ENCODE measurements at places on chromosomes 11 and 22.

DNA sequence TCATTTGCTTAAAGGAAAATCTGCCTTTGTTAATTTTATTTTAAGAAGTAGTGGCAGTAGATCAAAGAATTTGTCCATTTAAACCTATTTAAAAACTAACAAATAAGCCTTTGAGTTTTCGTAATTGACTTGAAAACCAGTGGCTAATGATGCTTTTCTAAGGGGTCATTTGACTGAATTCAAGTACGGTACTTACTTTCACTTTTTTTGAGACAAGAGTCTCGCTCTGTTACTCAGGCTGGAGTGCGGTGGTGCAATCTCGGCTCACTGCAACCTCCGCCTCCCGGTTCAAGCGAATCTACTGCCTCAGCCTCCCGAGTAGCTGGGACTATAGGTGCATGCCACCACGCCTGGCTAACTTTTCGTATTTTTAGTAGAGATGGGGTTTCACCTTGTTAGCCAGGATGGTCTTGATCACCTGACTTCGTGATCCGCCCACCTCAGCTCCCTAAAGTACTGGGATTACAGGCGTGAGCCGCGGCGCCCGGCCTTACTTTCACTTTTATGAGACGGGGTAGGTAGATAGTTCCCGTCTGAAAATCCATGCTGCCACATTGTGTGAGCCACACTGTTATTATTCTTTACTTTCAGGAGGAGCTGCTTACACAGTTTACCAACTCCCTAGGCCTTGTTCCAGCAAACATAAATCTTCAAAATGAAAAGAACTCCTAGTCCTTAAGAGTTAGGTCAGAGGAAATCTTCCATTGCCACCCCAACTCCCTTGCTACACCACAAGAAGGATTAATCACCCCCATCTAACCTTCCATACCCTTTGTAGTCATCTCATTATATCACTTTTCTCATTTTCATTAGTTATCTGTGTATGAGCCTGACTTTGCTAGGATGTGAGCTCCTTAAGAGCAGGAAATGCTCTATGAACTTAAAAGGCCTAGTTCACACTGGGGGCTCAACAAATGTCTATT is 926.6 kb upstream of the CCDC90B start:
- H3K4me1 ChIP-seq = no peaks in the 10 kb centered on the region
- no peaks in the 10 kb centered on the region for H3K27me3 ChIP-seq
- peak overlapping the region; percentile 24 for H3K4me3 ChIP-seq

DNA sequence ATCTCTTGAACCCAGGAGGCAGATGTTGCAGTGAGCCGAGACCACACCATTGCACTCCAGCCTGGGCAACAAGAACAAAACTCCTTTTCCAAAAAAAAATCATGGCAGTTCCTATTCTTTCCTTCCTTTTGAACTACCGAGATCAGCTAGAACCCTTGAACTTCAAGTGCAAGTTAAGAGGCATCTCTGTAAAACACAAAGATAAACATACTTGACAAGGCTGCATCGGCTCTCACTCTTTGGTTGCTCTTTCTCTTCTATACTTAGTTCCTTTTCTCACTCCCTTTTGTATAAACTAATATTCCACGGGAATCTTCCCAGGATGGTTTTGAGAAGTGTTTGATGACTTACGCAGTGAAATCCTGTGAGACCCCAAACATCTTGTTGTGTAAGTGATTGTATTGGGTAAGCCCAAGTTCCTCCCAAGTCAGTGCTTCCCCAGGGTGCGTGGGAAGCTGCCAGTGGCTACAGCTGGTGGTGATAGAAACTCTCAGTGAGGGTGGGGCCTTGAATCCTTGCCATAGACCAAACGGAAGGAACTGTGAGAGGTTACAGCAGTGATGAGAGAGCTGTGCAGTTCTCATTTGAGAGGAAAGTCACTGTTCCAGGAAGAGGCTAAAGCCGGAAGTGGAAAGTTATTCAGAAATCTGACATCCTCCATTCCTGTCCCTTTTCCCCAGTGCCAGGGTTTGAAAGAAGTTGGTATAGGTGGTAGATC is 24.1 kb upstream of the CDC42EP2 start:
- peak overlapping the region; percentile 63 for H3K27ac ChIP-seq
- H3K36me3 ChIP-seq = peaks cover 66% of the 10 kb centered on the region
- DNase-seq = peak; percentile 41
- H3K4me3 ChIP-seq = no peak overlapping the region
- peaks cover 17% of the 10 kb centered on the region for H3K4me1 ChIP-seq

- H3K36me3 ChIP-seq = peaks cover 4% of the 10 kb centered on the region
- H3K27ac ChIP-seq = no peak overlapping the region
- no peaks in the 10 kb centered on the region for H3K27me3 ChIP-seq
- DNase-seq = no peak
These were observed 39.1 kb downstream of the TMEM123 start for GRCh38 chr11:102413497-102413896.

GRCh38 chr11:110470716-110471115 is 41.0 kb downstream of the FDX1 start:
- H3K27ac ChIP-seq = no peak overlapping the region
- no peaks in the 10 kb centered on the region for H3K27me3 ChIP-seq

GRCh38 chr11:58805065-58805464 is 39.4 kb downstream of the GLYATL2 start:
- peak; percentile 82 for DNase-seq
- H3K27me3 ChIP-seq = no peaks in the 10 kb centered on the region
- H3K4me1 ChIP-seq = peaks cover 12% of the 10 kb centered on the region
- no peaks in the 10 kb centered on the region for H3K36me3 ChIP-seq
- H3K4me3 ChIP-seq = no peak overlapping the region

GRCh38 chr22:44335066-44335839 is 22.5 kb upstream of the SHISAL1 start:
- H3K4me3 ChIP-seq = no peak overlapping the region
- no peak overlapping the region for H3K27ac ChIP-seq
- DNase-seq = no peak
- peaks cover 18% of the 10 kb centered on the region for H3K4me1 ChIP-seq
- no peaks in the 10 kb centered on the region for H3K36me3 ChIP-seq
- no peaks in the 10 kb centered on the region for H3K27me3 ChIP-seq

GRCh38 chr11:61037441-61038093 is 64.7 kb upstream of the CD5 start:
- H3K27me3 ChIP-seq = no peaks in the 10 kb centered on the region
- H3K4me3 ChIP-seq = no peak overlapping the region
- no peak overlapping the region for H3K27ac ChIP-seq

DNA sequence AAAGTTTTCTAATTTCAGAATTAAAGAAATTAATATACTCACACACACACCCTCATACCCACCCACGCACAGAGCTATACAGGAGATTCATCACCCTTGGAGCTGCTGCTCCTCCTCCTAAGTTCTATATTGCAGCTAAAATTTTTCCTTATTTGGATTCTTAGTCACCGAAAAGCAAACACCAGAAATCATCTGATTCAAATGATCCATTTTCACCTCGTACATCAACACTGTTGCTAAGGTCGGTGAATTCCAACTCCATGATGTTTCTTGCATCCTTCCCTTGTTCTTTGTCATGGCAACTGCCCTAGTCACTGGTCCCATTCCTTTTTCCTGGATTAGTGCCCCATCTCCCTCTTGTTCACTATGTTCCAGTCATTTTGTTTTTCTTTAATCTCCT is 286.2 kb downstream of the GRM5 start:
- H3K27ac ChIP-seq = 0 out of 2 replicates have a peak overlapping the region, but pooled peaks have one; percentile 7
- H3K4me3 ChIP-seq = no peak overlapping the region
- DNase-seq = peak; percentile 80
- peaks cover 5% of the 10 kb centered on the region for H3K4me1 ChIP-seq
- H3K36me3 ChIP-seq = no peaks in the 10 kb centered on the region
